ENCODE measurements at places on chromosomes 6 and 20. TPM values are rescaled to one million over a fixed set of nuclear protein-coding genes. Genes with fewer than 3 reads are reported as not detected.

The TAGAP gene
- total RNA-seq, result not detected

DNA sequence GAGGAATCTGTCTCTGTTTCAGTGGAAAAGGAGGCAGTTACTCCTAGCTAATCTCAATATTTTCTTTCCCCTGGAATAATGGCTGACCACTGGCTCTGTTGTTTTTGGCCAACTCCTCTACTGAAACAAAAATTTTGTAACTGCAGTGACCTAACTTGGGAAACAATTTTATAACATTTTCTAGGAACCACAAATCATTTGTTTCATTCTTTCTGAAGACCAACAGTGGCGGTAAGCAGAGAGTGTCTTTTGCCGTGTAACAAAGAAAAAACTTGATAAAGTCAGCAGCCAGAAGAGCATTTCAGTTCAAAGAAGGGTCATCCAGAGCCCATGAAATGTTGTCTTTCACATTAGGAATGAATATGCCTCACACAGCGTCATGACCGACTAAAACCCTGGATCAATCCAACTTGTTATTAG, 11.8 kb upstream of the BFSP1 start:
- peaks cover 27% of the 10 kb centered on the region for H3K4me1 ChIP-seq
- peak; percentile 76 for DNase-seq
- peak overlapping the region; percentile 95 for H3K27ac ChIP-seq
- H3K4me3 ChIP-seq, result no peak overlapping the region
- H3K36me3 ChIP-seq, result no peaks in the 10 kb centered on the region
- no peaks in the 10 kb centered on the region for H3K27me3 ChIP-seq

DNA sequence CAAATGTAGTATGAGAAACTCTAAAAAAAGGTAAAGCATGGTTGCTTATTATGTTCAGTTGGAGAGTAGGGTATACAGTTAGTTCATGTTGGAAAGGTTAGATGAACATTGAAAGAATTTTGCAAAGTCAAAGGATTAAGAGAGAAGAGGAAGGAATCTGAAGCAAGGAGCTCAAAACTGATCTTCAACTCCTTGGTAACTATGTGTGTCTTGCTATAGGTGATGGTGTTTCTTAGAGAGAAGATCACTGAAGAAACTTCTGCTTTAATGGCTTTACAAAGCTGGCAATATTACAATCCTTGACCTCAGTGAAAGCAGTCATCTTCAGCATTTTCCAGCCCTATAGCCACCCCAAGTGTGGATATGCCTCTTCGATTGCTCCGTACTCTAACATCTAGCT, 4.7 kb downstream of the HLA-DRA start:
- no peaks in the 10 kb centered on the region for H3K4me1 ChIP-seq
- H3K27me3 ChIP-seq, result no peaks in the 10 kb centered on the region
- DNase-seq, result no peak
- no peaks in the 10 kb centered on the region for H3K36me3 ChIP-seq

GRCh38 chr6:52550014-52550575, 26.8 kb downstream of the TRAM2 start:
- H3K27me3 ChIP-seq, result no peaks in the 10 kb centered on the region
- no peak for DNase-seq

DNA sequence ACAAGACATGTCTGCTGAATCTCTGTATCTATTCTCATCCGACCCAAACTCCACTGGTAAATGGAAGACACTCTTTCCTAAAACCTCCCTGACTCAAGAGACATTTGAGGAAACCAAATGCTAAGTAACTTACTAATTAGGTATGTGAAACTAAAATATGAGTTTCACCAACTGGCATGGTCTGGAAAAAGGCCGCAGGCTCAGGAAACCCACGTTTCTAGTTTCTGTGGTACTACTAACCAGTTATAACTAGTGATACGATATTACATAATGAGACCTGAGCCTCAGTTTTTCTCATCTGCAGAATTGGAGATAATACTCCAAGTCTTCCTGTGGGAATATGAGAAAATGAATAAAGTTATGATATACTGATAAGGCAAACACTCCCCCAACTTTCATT, 39.9 kb downstream of the ZNF391 start:
- H3K36me3 ChIP-seq, result no peaks in the 10 kb centered on the region
- H3K4me1 ChIP-seq, result no peaks in the 10 kb centered on the region
- no peak overlapping the region for H3K27ac ChIP-seq
- no peak for DNase-seq
- no peaks in the 10 kb centered on the region for H3K27me3 ChIP-seq
- no peak overlapping the region for H3K4me3 ChIP-seq

DNA sequence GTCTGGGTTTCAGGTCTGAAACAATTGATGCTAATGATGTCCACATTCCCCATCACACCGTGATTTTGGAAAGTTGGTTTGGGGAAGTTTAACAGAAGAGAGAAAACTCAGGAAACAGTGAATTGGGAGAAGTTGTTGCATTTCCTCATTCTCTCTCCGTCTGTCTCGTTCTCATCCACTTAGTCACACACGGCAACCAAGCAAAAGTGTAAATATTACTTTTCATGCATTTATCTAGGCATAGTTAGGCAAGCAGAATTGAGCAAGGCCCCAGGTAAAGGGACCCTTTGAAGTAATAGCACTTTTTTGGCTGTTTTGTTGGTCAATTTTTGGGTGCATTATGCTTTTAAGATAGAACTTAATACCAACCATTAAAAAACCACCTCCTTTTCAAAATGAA, 137.0 kb upstream of the SULF2 start:
- H3K36me3 ChIP-seq, result no peaks in the 10 kb centered on the region
- H3K27ac ChIP-seq, result no peak overlapping the region
- H3K4me3 ChIP-seq, result no peak overlapping the region
- peaks cover 27% of the 10 kb centered on the region for H3K27me3 ChIP-seq
- peak; percentile 61 for DNase-seq

GRCh38 chr6:26514984-26515383, 14.9 kb downstream of the BTN1A1 start:
- no peaks in the 10 kb centered on the region for H3K4me1 ChIP-seq
- no peak overlapping the region for H3K27ac ChIP-seq
- no peak overlapping the region for H3K4me3 ChIP-seq

DNA sequence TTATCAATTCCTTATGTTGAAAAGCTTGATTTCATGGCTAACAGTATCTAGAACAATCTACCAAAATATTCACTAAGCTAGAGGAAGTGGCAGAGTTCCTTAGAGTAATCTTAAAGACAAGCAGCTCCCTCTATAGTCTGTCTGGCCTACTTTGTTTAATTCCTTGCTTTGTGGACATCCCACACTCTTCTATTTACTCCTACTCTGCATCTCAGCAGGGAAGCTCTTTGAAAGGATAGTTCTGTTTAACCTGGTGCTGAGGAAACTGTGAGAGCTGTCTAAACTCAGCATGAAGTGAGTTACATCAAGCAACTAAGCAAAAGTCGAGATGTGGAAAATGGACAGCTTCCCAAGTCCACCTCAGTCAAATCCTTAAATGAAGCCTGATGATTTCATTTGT, 4.3 kb downstream of the REV3L start:
- H3K4me1 ChIP-seq, result peaks cover 20% of the 10 kb centered on the region
- no peaks in the 10 kb centered on the region for H3K36me3 ChIP-seq
- H3K4me3 ChIP-seq, result no peak overlapping the region
- H3K27me3 ChIP-seq, result no peaks in the 10 kb centered on the region
- DNase-seq, result peak; percentile 42

DNA sequence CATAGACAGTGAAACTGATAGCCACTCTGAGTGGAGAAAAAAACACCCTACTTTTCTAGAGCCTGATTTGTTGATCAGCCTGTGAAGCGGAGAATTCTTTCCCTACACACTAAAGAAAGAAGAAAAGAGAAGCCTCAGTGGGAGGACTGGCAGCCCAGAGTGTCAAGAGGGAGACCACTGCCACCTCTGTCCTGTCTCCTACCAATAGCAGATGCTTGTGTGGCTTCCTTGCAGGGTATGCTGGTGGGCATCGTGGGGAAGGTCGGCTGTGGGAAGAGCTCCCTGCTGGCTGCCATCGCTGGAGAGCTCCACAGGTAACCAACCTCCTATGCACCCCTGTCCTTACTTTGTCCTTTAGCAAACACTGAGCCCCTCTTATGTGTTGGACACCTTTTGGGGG, 10.4 kb downstream of the ABCC10 start:
- peaks cover 15% of the 10 kb centered on the region for H3K4me1 ChIP-seq
- H3K27ac ChIP-seq, result no peak overlapping the region
- peaks cover 46% of the 10 kb centered on the region for H3K36me3 ChIP-seq
- H3K4me3 ChIP-seq, result no peak overlapping the region
- DNase-seq, result no peak
- no peaks in the 10 kb centered on the region for H3K27me3 ChIP-seq

The IMPG1 gene
- not detected for total RNA-seq

- no peaks in the 10 kb centered on the region for H3K27me3 ChIP-seq
- H3K27ac ChIP-seq, result no peak overlapping the region
- no peaks in the 10 kb centered on the region for H3K4me1 ChIP-seq
Measured at GRCh38 chr6:94052749-94053148, 633.4 kb upstream of the EPHA7 start.

DNA sequence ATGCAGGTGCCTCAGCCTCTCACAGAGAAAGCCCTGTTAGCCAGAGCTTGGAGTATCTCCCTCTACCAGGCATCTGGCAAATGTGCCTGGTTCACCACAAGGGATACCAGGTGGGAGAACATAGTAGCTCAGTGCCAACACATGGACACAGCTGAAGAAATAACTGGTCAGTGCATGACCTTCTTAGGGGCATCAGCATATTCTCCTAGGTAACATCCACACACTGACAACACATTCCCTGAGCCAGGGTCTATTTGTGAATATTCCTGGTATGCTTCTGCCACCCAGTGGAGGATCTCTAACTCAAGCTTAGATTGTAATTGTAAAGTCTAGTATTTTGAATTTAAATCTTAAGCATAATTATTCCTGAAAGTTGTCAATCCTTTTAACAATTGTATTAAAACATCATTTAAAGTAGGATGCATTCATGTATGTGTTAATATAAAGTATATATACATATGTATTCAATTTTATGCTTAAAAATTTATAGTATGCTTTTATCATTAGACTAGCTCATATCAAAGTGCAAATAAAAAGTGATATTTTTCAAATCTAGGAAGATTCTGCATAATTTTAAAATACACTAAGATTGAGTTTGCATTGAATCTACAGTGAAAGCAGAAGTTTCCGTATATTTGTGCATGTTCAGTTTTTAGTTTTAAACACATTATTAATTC, 45.3 kb upstream of the COL21A1 start:
- no peak overlapping the region for H3K27ac ChIP-seq
- H3K36me3 ChIP-seq, result no peaks in the 10 kb centered on the region
- H3K4me3 ChIP-seq, result no peak overlapping the region
- no peaks in the 10 kb centered on the region for H3K27me3 ChIP-seq
- H3K4me1 ChIP-seq, result peaks cover 10% of the 10 kb centered on the region
- peak; percentile 48 for DNase-seq

DNA sequence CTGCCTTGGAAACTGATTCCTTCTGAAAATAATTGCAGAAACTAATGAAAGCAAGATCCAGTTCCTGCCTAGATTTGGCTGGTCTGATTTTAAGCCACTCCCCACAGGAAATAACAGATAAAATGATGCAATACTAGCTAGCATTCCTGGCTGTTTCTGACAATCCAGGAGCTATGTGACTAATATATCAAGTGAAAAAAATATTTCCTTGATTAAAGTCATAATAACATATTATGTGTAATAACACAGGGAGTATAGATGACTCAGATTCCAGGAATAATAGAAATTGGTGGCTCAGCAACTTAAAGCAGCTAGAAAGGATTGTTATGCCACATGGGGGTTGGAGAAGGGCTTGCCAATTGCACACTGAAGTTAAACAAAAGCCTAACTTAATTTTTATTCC, 182.7 kb upstream of the SALL4 start:
- H3K27ac ChIP-seq, result peak overlapping the region; percentile 83
- H3K36me3 ChIP-seq, result no peaks in the 10 kb centered on the region
- no peak overlapping the region for H3K4me3 ChIP-seq
- H3K27me3 ChIP-seq, result no peaks in the 10 kb centered on the region

The NKX2-2 gene
- not detected for total RNA-seq

DNA sequence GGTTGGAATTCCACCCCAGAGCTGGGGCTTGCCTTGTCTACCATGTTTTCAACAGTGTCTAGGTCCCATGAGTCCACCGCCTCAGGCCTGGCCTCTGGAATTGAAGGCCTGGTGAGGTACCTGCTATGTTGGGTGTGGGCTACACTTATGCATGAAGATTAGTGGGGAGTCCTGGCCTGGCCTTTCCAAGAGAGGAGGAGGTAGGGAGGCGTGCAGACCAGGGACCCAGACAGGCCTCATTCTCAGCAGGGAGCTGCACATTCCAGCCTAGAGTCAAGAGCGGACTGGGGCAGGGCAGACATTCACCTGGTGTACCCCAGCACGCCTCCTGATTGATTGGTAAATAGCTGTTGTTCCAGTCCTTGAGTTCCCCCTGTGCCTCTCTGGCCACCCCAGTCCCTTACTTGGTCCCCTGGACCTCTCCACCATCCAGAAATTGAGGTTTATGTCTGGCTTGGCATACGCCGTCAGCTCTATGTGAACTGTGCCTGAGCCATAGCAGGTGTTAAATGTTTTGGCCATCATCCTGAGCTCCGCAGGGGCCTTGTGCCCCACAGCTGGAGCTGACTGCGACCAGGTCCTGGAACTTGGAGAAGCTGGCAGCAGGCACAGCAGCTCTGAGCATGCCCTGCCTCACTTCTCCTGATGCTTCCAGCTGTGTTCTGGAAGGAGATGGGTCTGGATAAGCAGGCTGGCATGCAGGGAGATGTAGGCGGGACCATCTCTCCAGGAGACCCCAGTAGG, 8.2 kb upstream of the VEGFA start:
- no peak overlapping the region for H3K27ac ChIP-seq
- peak; percentile 65 for DNase-seq
- H3K4me1 ChIP-seq, result peaks cover 12% of the 10 kb centered on the region
- no peak overlapping the region for H3K4me3 ChIP-seq
- peaks cover 6% of the 10 kb centered on the region for H3K27me3 ChIP-seq

The BPHL gene
- total RNA-seq, result 19.9 TPM

GRCh38 chr20:46791722-46792416, 82.4 kb downstream of the SLC2A10 start:
- peaks cover 22% of the 10 kb centered on the region for H3K27me3 ChIP-seq
- H3K36me3 ChIP-seq, result no peaks in the 10 kb centered on the region
- no peak for DNase-seq
- no peak overlapping the region for H3K4me3 ChIP-seq
- no peaks in the 10 kb centered on the region for H3K4me1 ChIP-seq
- H3K27ac ChIP-seq, result no peak overlapping the region

GRCh38 chr6:25227854-25228253, 51.3 kb upstream of the CARMIL1 start:
- no peak overlapping the region for H3K4me3 ChIP-seq
- H3K27me3 ChIP-seq, result no peaks in the 10 kb centered on the region
- no peaks in the 10 kb centered on the region for H3K36me3 ChIP-seq
- peaks cover 22% of the 10 kb centered on the region for H3K4me1 ChIP-seq
- no peak for DNase-seq

GRCh38 chr20:23086931-23087411, 847 bp upstream of the CD93 start:
- no peak overlapping the region for H3K4me3 ChIP-seq
- no peaks in the 10 kb centered on the region for H3K36me3 ChIP-seq

The ADGRF4 gene
- under 0.01 TPM for total RNA-seq

All from osteoblast (primary cell).